ENCODE measurements at places on chromosomes 11 and 22. TPM values are rescaled to one million over a fixed set of nuclear protein-coding genes. Genes with fewer than 3 reads are reported as not detected.

Gene ESRRA
- 29.8 TPM for total RNA-seq

Gene XKR3
- total RNA-seq, result not detected

Gene PTPRCAP
- total RNA-seq, result 0.23 TPM

Gene KRTAP5-10
- not detected for total RNA-seq

Gene NUP160
- 27.6 TPM for total RNA-seq

Gene KCNQ1
- not detected for total RNA-seq

Gene TIGD3
- 0.15 TPM for total RNA-seq

Gene LRP4
- 8.6 TPM for total RNA-seq

Gene CHRNA10
- total RNA-seq, result 1.1 TPM

Gene CYB5R2
- 1.8 TPM for total RNA-seq

Gene RTN4RL2
- 0.12 TPM for total RNA-seq

Gene SCN4B
- not detected for total RNA-seq

Gene HSCB
- total RNA-seq, result 12.0 TPM

Gene SLC22A6
- total RNA-seq, result not detected

Gene GLB1L2
- 0.23 TPM for total RNA-seq

Gene OR2AT4
- not detected for total RNA-seq

Gene CHRM1
- not detected for total RNA-seq

Gene NRXN2
- total RNA-seq, result 29.0 TPM

Gene RASSF10
- total RNA-seq, result not detected

Gene PRCP
- total RNA-seq, result 209 TPM

Gene MLC1
- under 0.01 TPM for total RNA-seq

Measured in smooth muscle cell of the coronary artery (primary cell).